Endothelial cell of coronary artery (primary cell): ENCODE measurements at places on chromosomes 16 and 17. TPM values are rescaled to one million over a fixed set of nuclear protein-coding genes. Genes with fewer than 3 reads are reported as not detected.

KRT15 gene
- total RNA-seq: 0.56 and 1.8 TPM in 2 replicates

MAP2K4 gene
- 19.3 and 24.6 TPM in 2 replicates for total RNA-seq

GHDC gene
- total RNA-seq: 8.5 and 15.0 TPM in 2 replicates

FN3K gene
- total RNA-seq: 2.9 and 5.4 TPM in 2 replicates

IRX6 gene
- not detected in 2 replicates for total RNA-seq

AANAT gene
- total RNA-seq: not detected in 2 replicates

WNT9B gene
- total RNA-seq: not detected in 2 replicates

SPATA32 gene
- total RNA-seq: under 0.01 TPM in 1 of 2 replicates, not detected in the other

SCN4A gene
- total RNA-seq: under 0.01 and 0.09 TPM in 2 replicates

TAOK1 gene
- 44.1 and 51.8 TPM in 2 replicates for total RNA-seq

KRT32 gene
- total RNA-seq: not detected in 2 replicates

NXPH3 gene
- 0.63 and 1.4 TPM in 2 replicates for total RNA-seq

KRT25 gene
- not detected in 2 replicates for total RNA-seq

COPZ2 gene
- 5.3 and 10.5 TPM in 2 replicates for total RNA-seq

MIEF2 gene
- 9.6 and 13.5 TPM in 2 replicates for total RNA-seq

EFCAB5 gene
- total RNA-seq: 0.27 and 0.28 TPM in 2 replicates

PPP1R27 gene
- not detected in 2 replicates for total RNA-seq

FBXO47 gene
- total RNA-seq: 0.09 TPM in 1 of 2 replicates, not detected in the other

LRRC37A3 gene
- 2.7 and 3.2 TPM in 2 replicates for total RNA-seq

MT1G gene
- total RNA-seq: not detected in 2 replicates

CCL16 gene
- total RNA-seq: 0.18 and 0.19 TPM in 2 replicates

CACNA1G gene
- total RNA-seq: not detected in 2 replicates

SYT17 gene
- total RNA-seq: 0.38 and 0.72 TPM in 2 replicates

RNF227 gene
- 0.99 and 1.2 TPM in 2 replicates for total RNA-seq

OR3A1 gene
- not detected in 2 replicates for total RNA-seq

CDH11 gene
- total RNA-seq: 91.9 and 246 TPM in 2 replicates
